ENCODE measurements at places on chromosomes 3 and 15. TPM values are rescaled to one million over a fixed set of nuclear protein-coding genes. Genes with fewer than 3 reads are reported as not detected.

DNA sequence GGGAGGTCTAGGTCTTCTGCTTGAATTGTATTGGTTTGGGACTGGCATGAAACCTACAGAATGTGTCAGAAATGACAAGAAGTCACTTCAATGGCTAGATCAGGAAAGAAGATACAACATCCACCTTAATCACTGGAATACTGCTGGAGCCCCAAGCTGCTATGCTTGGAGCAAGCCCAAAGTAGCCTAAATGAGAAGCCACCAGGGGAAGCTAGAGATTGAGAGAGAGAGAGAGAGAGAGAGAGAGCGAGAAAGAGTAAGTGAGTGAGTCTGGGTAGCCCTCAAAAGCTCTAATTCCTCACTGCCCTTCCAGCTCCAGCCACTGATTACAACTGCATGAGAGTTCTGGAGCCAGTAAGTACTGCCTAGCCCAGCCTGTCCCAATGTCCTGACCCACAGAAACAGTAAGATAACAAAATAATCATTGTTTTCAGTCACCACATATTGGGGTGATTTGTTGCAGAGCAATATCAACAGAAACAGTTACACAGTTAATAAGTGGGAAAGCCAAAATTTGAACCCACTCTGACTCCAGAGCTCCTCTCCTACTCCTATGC is 529.2 kb upstream of the GOLIM4 start:
- H3K27ac ChIP-seq, result no peak overlapping the region
- H3K36me3 ChIP-seq, result no peaks in the 10 kb centered on the region
- no peaks in the 10 kb centered on the region for H3K27me3 ChIP-seq

- H3K27me3 ChIP-seq, result no peaks in the 10 kb centered on the region
- no peak overlapping the region for H3K4me3 ChIP-seq
- peak; percentile 58 for DNase-seq
Observed at GRCh38 chr3:148790851-148791735, 36.5 kb upstream of the CPB1 start.

GRCh38 chr3:62214850-62215249 is 158.5 kb downstream of the FEZF2 start:
- no peaks in the 10 kb centered on the region for H3K36me3 ChIP-seq
- no peaks in the 10 kb centered on the region for H3K27me3 ChIP-seq
- H3K4me3 ChIP-seq, result no peak overlapping the region
- H3K27ac ChIP-seq, result no peak overlapping the region

DNA sequence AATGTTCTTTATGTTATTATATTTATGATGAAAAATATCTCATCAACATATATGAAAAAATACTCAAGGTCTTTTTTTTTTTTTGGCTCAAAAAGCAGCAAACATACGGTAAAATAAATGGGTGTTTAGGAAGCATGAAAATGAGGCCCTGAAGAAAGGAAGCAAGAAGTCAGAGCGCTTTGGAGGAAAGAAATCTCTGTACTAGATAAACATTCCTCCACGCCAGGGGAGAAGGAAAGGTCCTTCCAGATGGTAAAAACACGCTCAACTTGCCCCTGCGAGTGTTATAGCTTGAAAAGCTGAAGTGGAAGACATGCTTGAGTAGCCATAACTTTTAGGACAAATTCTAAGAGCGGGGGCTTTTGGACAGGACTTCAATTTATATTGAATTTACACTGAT is 52.9 kb downstream of the FEM1B start:
- H3K4me3 ChIP-seq, result no peak overlapping the region
- H3K4me1 ChIP-seq, result peaks cover 31% of the 10 kb centered on the region
- no peak overlapping the region for H3K27ac ChIP-seq
- no peak for DNase-seq
- H3K36me3 ChIP-seq, result peaks cover 19% of the 10 kb centered on the region

- no peak overlapping the region for H3K4me3 ChIP-seq
- H3K27me3 ChIP-seq, result no peaks in the 10 kb centered on the region
- H3K27ac ChIP-seq, result no peak overlapping the region
- H3K4me1 ChIP-seq, result no peaks in the 10 kb centered on the region
- H3K36me3 ChIP-seq, result no peaks in the 10 kb centered on the region
Observed at GRCh38 chr3:138027821-138028220, 17.9 kb downstream of the CLDN18 start.

- no peak overlapping the region for H3K4me3 ChIP-seq
- H3K27me3 ChIP-seq, result no peaks in the 10 kb centered on the region
- H3K36me3 ChIP-seq, result no peaks in the 10 kb centered on the region
- DNase-seq, result peak; percentile 32
- no peaks in the 10 kb centered on the region for H3K4me1 ChIP-seq
- H3K27ac ChIP-seq, result no peak overlapping the region
Observed at GRCh38 chr3:113111011-113111707, 100.2 kb upstream of the BOC start.

Gene MRPS25
- total RNA-seq, result 38.9 TPM

Gene NLGN1
- total RNA-seq, result 0.91 TPM

Gene GOLGA6L10
- total RNA-seq, result 0.30 TPM
